ENCODE measurements at places on chromosomes 16 and 17. TPM values are rescaled to one million over a fixed set of nuclear protein-coding genes. Genes with fewer than 3 reads are reported as not detected.
A peak's percentile ranks its signal among the peaks of the same experiment; 100 is the strongest.

- H3K36me3 ChIP-seq = no peaks in the 10 kb centered on the region
- H3K27me3 ChIP-seq = peaks cover 3% of the 10 kb centered on the region
- peak overlapping the region; percentile 88 for H3K4me3 ChIP-seq
- peaks cover 69% of the 10 kb centered on the region for H3K4me1 ChIP-seq
- H3K27ac ChIP-seq = peak overlapping the region; percentile 96
- peak; percentile 24 for DNase-seq
Observed at GRCh38 chr17:14303343-14304221, 2.7 kb downstream of the HS3ST3B1 start.

GRCh38 chr16:87895641-87896141 lies 26.4 kb upstream of the SLC7A5 start:
- H3K4me1 ChIP-seq = peaks cover 37% of the 10 kb centered on the region
- DNase-seq = peak; percentile 13
- peak overlapping the region; percentile 85 for H3K27ac ChIP-seq
- H3K36me3 ChIP-seq = no peaks in the 10 kb centered on the region
- H3K4me3 ChIP-seq = peak overlapping the region; percentile 76
- no peaks in the 10 kb centered on the region for H3K27me3 ChIP-seq

DNA sequence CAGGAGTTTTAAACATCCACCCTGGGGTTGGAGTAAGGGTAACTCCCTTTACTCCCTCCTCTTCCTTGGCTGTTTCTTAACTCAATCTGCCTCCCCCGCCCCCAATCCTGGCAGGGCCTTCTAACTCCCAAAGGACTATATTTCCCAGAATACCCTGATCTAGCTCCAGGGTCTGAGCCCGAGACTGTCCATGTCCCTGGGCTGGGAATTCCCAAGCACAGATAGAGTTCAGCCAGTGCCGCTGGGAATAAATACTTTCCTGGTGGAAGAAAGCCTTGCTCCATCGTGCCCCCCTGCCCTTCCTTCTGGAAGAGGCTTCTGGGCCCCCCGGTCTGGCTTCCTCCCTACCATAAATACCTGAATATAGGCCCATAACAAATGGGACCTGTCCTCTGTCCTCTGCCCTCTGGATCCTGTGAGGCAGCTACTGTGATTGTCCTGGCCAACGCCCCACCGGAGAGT lies 10.2 kb downstream of the BAHCC1 start:
- peaks cover 12% of the 10 kb centered on the region for H3K27me3 ChIP-seq
- H3K4me1 ChIP-seq = peaks cover 2% of the 10 kb centered on the region
- H3K27ac ChIP-seq = no peak overlapping the region
- H3K4me3 ChIP-seq = no peak overlapping the region

GRCh38 chr16:1920727-1921171 lies 2.5 kb upstream of the HS3ST6 start:
- H3K4me3 ChIP-seq = no peak overlapping the region
- peaks cover 49% of the 10 kb centered on the region for H3K27me3 ChIP-seq
- H3K27ac ChIP-seq = no peak overlapping the region
- DNase-seq = no peak
- no peaks in the 10 kb centered on the region for H3K36me3 ChIP-seq

GRCh38 chr16:65449526-65449925 lies 327.7 kb upstream of the CDH11 start:
- peaks cover 9% of the 10 kb centered on the region for H3K27me3 ChIP-seq
- no peak overlapping the region for H3K27ac ChIP-seq
- H3K36me3 ChIP-seq = no peaks in the 10 kb centered on the region
- DNase-seq = no peak

GRCh38 chr17:75561927-75562603 lies 25.5 kb upstream of the MYO15B start:
- no peak overlapping the region for H3K4me3 ChIP-seq
- peaks cover 2% of the 10 kb centered on the region for H3K4me1 ChIP-seq
- H3K27me3 ChIP-seq = no peaks in the 10 kb centered on the region

Gene ZFHX3
- 0.38 TPM for total RNA-seq

Gene CHTF8
- total RNA-seq = 126 TPM

DNA sequence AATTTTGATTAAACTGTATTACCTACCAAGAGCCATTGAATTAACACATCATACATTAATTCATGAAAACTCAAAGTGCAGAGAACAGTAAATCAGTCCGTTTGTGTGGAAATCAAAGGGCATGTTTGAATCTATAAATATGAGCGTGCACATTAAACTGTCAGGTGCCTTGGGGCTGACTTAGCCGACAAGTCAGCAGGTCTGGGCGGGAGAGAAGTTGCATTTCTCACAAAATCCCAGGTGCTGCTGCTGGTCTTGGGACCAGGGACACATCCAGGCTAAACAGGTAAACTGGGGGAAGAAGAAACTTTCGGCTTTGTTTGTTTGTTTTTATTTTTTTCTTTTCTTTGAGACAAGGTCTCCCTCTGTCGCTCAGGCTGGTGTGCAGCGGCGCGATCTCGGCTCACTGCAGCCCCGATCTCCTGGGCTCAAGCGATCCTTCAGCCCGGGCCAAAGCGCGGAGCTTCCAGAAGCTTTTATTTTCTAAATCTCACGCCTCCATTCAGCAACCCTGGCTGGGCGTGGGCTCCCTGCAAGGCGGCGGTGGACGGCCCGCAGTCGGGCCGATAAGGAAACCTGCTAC lies 213.9 kb downstream of the MRTFB start:
- no peaks in the 10 kb centered on the region for H3K36me3 ChIP-seq
- DNase-seq = peak; percentile 27
- H3K4me3 ChIP-seq = peak overlapping the region; percentile 91
- H3K27me3 ChIP-seq = no peaks in the 10 kb centered on the region
- H3K27ac ChIP-seq = peak overlapping the region; percentile 83

DNA sequence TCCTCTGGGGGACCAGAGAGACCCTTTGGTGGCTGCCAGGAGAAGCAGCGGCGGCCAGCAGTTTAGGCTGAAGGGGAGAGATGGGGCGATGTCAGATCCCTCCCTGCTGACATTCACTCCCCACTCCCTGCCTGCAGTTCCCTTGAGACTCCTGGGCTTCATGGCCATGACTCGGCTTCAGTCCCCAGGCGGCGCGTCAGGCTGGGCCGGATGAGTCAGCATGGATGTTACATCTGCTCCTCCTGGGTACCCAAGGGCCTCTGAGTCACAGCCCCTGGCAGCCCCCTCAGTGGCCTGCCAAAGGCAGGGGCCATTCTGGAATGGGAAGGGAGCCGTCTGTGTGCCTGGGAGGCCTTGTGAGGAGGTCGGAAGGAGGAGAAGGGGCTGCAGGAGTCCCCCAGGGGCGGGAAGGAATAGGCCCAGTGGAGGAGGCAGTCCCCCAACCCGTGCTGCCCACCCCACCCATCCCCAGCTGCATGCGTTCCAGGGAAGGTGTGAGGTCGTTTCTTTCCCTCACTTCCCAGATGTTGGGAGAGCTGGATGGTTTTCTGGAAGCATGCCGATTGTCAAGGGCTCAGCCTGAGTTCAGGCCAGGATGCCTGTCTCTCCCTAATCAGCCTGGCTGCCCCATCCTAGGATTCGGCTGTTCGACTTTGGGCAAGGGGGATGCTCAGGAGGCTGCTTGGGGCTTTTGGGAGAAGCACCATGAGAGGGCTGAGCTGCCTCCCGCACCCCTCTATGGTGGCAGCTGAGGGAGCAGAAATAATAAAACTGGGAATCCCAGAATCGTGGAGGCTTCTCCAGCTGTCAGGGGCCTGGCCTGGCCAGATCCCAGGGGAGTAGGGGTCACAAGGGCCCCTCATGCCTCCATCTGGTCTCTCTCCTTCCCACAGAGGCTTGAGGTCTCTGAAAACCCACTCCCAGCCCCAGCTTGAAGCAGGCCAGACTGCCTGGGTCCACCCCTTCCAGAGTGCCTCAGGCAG lies 9.7 kb downstream of the RHBDL3 start:
- no peak overlapping the region for H3K27ac ChIP-seq
- H3K36me3 ChIP-seq = no peaks in the 10 kb centered on the region
- peaks cover 24% of the 10 kb centered on the region for H3K27me3 ChIP-seq
- no peak for DNase-seq
- no peaks in the 10 kb centered on the region for H3K4me1 ChIP-seq

- DNase-seq = no peak
- peaks cover 64% of the 10 kb centered on the region for H3K4me1 ChIP-seq
- H3K27ac ChIP-seq = no peak overlapping the region
- no peak overlapping the region for H3K4me3 ChIP-seq
Observed at GRCh38 chr17:4838309-4838785, 5.2 kb downstream of the MINK1 start.

DNA sequence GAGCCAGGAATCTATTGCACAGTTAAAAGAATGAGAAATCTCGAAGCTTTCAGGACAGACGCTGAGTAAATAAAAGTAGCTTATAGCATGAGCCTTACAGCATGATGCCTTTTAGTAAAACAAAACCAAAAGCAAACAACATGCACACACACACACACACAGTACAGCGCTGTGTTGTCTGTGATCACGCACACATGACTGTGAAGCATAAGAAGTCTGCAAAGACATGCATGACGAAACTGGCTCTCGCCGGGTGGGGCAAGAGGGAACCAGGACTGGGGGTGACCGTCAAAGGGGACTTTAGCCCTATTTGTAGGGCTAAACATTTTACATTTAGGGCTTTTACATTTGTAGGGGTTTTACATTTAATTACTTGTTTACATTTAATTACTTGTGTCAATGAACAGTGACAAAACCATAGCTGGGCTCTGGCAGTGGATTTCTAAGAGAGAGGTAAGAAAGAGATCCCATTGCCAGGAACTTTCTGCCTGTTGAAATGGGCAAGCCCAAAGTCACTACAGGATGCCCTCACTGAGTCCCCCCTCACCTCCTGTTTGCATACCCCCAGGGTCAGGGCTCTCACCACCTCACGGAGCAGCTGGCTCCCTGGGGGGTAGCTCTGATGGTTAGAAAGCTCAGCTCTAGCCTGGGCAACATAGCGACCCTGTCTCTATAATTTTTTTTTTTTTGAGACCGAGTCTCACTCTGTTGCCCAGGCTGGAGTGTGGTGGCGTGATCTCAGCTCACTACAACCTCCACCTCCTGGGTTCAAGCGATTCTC lies 2.0 kb upstream of the TNFRSF13B start:
- no peaks in the 10 kb centered on the region for H3K36me3 ChIP-seq
- no peak overlapping the region for H3K27ac ChIP-seq
- no peak overlapping the region for H3K4me3 ChIP-seq
- no peak for DNase-seq

Gene TMEM98
- total RNA-seq = not detected

GRCh38 chr17:65277576-65277975 lies 140.4 kb downstream of the RGS9 start:
- H3K4me1 ChIP-seq = peaks cover 14% of the 10 kb centered on the region
- DNase-seq = no peak
- peaks cover 9% of the 10 kb centered on the region for H3K27me3 ChIP-seq
- no peaks in the 10 kb centered on the region for H3K36me3 ChIP-seq
- H3K4me3 ChIP-seq = no peak overlapping the region

DNA sequence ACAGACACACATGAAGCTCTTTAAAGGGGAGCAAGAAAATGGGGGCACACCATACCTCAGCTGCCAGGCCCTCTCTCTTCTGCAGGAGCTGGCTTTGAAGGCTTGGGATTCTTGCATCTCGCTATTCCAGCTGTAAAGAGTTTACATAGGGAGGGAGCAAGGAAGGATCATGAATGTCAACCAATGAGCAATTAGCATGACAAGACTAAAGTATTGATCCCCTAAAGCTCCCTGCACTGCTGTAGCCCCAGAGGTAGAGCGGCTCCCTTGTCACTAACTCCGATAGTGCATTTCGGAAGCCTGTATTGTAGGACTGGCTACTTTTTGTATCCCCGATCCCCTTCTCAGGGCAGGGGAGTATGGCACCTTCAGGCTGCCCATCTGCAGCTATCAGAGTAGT lies 113.4 kb upstream of the PMFBP1 start:
- peaks cover 2% of the 10 kb centered on the region for H3K36me3 ChIP-seq
- H3K27me3 ChIP-seq = no peaks in the 10 kb centered on the region
- H3K27ac ChIP-seq = no peak overlapping the region
- no peaks in the 10 kb centered on the region for H3K4me1 ChIP-seq

DNA sequence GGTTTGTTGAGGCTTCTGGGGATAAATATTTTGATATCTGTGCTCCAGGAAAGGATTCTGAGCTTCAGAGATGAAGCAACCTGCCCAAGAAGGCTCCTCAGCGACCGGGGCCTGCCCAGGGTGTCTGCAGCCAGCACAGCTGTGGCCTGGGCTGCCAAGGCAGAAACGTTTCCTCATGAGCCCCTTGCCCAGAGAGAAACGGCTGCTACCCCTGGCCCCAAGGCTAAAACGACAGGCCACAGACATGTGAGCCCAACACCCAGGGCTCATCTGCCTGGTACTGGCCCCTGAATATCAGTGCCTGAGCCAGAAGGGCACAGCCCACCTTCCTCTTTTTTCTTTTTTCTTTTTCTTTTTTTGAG lies 45.4 kb upstream of the RASD1 start:
- H3K27me3 ChIP-seq = no peaks in the 10 kb centered on the region
- H3K27ac ChIP-seq = no peak overlapping the region
- no peaks in the 10 kb centered on the region for H3K4me1 ChIP-seq
- H3K36me3 ChIP-seq = no peaks in the 10 kb centered on the region

DNA sequence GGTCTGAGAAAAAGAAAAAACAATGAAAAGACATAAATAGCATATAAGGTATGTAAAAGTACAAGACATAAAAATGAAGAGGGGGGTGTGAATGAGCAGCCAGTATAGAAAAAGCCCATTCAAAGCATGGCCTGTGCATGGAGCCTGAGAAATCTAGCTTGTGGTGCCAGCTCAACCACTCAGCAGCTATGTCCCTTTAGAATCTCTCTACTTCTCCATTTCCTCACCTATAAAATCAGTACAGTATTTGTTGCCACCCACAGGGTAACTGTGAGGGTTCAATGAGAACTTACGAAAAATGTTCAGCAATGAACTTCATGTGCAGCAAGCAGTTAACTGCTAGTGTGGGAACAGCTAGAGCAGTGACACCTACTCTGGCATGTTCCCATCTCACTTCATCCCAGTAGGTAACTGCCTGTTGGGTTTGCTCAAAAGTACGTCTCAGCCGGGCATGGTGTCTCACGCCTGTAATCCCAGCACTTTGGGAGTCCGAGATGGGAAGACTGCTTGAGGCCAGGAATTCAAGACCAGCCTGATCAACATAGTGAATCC lies 15.3 kb downstream of the CYTH1 start:
- no peak overlapping the region for H3K27ac ChIP-seq
- H3K27me3 ChIP-seq = no peaks in the 10 kb centered on the region
- peaks cover 39% of the 10 kb centered on the region for H3K4me1 ChIP-seq
- H3K4me3 ChIP-seq = no peak overlapping the region

GRCh38 chr17:2542456-2542855 lies 30.8 kb upstream of the METTL16 start:
- no peak overlapping the region for H3K4me3 ChIP-seq
- no peak for DNase-seq
- H3K36me3 ChIP-seq = no peaks in the 10 kb centered on the region
- H3K27ac ChIP-seq = no peak overlapping the region

All from naive thymus-derived CD8-positive, alpha-beta T cell (primary cell).